ENCODE measurements at places on chromosomes 1 and 21. TPM values are rescaled to one million over a fixed set of nuclear protein-coding genes. Genes with fewer than 3 reads are reported as not detected.

- H3K27me3 ChIP-seq = no peaks in the 10 kb centered on the region
- H3K4me3 ChIP-seq = no peak overlapping the region
- H3K27ac ChIP-seq = no peak overlapping the region
- H3K4me1 ChIP-seq = no peaks in the 10 kb centered on the region
- no peak for DNase-seq
Observed at GRCh38 chr1:37410815-37411214, 63.6 kb upstream of the ZC3H12A start.

DNA sequence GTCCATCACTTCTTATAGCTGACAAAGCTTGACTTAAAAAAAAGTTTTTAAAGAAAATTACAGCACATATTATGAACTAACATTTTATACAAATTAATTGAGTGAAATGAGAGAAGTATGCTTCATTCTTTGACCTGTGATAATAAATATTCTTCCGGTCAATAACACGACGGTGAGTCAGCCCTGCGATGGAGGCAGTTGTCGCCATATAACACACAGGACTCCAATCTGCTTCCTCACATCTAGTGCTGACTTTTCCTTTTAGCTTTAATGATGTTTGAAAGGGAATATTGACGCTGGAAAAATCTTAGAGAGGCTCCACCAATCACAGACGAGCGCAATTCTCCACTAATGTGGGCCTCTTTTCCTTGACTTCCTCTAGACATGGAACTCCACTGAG is 166.9 kb upstream of the C1orf21 start:
- no peak overlapping the region for H3K27ac ChIP-seq
- H3K4me3 ChIP-seq = no peak overlapping the region
- no peaks in the 10 kb centered on the region for H3K4me1 ChIP-seq
- no peaks in the 10 kb centered on the region for H3K36me3 ChIP-seq
- no peaks in the 10 kb centered on the region for H3K27me3 ChIP-seq

GRCh38 chr1:163585796-163586195 is 264.0 kb downstream of the NUF2 start:
- H3K27me3 ChIP-seq = no peaks in the 10 kb centered on the region
- DNase-seq = no peak
- no peaks in the 10 kb centered on the region for H3K36me3 ChIP-seq
- no peak overlapping the region for H3K27ac ChIP-seq
- H3K4me1 ChIP-seq = no peaks in the 10 kb centered on the region
- H3K4me3 ChIP-seq = no peak overlapping the region

DNA sequence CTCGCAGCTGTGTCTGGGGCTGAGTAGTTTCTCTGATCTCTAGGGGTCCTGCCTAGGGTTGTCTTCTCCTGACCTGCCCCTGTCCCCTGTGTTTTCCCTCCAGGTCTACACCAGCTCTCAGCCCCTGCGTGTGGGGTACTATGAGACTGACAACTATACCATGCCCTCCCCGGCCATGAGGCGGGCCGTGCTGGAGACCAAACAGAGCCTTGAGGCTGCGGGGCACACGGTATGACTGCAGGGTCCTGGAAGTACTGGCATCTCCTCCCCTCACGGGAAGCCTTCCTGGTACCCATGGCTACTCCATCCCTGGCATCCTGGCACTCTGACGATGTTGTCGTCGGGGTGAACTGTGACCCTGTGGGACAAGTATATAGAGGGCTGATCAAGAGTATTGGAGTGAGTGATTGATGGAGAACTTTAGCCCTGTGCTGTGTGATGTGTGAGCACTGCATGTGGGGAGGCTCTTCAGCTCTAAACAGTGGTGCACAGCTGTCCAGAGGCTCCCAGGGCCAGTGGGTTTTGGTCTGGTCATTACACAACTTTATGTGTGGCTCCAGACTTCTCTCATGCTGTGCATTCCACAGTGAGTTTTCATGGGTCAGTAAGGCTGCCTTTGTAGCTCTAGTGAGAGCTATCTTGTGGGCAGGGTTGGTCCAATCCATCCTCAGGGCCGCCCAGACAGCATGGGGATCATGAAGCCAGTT is 14.4 kb downstream of the FAAH start:
- no peaks in the 10 kb centered on the region for H3K27me3 ChIP-seq
- no peak overlapping the region for H3K27ac ChIP-seq
- H3K4me1 ChIP-seq = peaks cover 5% of the 10 kb centered on the region
- H3K4me3 ChIP-seq = no peak overlapping the region
- DNase-seq = no peak
- H3K36me3 ChIP-seq = peaks cover 9% of the 10 kb centered on the region

DNA sequence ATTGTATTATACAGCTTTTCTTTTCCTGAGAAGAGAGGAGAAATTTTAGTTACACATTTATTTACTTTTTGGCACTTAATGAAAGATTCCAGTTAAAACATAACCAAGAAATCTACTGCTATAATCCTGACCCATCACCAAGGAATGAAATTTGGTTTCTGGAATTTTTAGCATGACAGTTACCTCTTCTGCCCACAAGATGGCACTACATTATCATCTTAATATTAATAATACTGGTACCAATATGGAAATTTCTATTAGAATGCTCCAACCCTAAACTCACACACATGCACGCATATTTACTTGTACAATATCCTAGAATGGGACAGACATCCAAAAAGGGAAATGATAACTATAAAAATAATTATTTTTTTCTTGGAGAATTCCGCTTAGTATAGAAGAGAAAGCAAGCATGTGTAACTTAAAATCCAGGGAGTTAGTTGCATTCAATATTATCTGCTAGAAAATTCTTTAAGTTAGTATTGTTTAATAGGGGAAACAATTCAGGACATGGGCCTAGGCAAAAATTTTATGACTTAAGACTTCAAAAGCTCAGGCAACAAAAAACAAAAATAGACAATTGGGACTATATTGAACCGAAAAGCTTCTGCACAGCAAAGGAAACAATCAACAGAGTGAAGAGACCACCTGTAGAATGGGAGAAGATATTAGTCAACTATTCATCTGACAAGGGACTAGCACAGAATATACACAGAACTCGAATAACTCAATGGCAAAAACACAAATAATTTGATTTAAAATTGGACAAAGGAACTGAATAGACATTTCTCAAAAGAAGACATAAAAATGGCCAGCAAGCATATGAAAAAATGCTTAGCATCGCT is 37.4 kb downstream of the MAP3K21 start:
- no peak for DNase-seq
- no peak overlapping the region for H3K4me3 ChIP-seq
- no peak overlapping the region for H3K27ac ChIP-seq
- no peaks in the 10 kb centered on the region for H3K27me3 ChIP-seq

DNA sequence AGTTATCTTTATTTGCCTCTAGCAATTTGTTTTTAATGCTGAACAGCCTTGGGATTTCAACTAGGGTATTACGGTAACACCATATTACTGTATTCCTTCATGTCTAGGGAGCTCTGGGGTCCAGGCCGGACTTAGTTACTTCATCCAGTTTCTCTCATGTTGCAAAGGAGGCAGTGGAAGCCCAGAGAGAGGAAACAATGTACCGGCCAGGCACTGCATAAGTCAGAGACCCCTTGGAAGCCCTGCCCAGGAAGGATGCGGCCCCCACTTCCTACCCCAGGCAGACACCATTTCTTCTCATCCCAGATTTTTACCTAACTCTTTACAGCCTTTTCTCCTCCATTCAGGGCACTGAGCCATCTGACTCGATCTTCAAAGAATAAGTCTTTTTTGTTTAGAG is 32.5 kb downstream of the TRABD2B start:
- H3K27me3 ChIP-seq = no peaks in the 10 kb centered on the region
- no peaks in the 10 kb centered on the region for H3K36me3 ChIP-seq
- no peak overlapping the region for H3K4me3 ChIP-seq
- DNase-seq = no peak
- H3K4me1 ChIP-seq = no peaks in the 10 kb centered on the region

C8A gene
- total RNA-seq = not detected

S100A7A gene
- total RNA-seq = not detected

TRMT1L gene
- total RNA-seq = 28.2 TPM
